Muscle of leg (tissue), 16 donors: ENCODE measurements at places on chromosomes 16 and 17. TPM values are rescaled to one million over a fixed set of nuclear protein-coding genes. Genes with fewer than 3 reads are reported as not detected.
A peak's percentile ranks its signal among the peaks of the same experiment; 100 is the strongest.

DNA sequence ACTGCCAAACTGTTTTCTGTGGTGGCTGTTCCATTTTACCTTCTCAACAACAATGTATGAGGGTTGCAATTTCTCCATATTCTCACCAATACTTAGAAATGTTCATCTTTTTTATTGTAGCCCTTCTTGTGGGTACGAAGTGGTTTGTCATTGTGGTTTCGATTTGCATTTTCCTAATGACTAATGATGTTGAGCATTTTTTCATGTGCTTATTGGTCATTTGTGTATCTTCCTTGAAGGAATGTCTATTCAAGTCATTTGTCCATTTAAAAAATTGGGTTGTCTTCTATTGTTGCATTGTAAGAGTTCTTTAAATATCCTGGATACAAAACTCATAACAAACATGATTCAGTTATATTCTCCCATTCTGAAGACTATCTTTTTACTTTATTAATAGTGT lies 47.5 kb upstream of the CCL2 start:
- DNase-seq: no peak

- peak; percentile 65 for DNase-seq
Observed at GRCh38 chr16:89192956-89193575, 7.3 kb downstream of the SLC22A31 start.

GRCh38 chr17:76585649-76586593 lies at the start of gene ST6GALNAC2:
TSS of gene ST6GALNAC2 (minus strand) at chr17:76585860. CDS start at chr17:76585808, 52 bp downstream.
- peak; percentile 57 for DNase-seq

GRCh38 chr16:83200005-83200779 lies 573.4 kb downstream of the CDH13 start:
- DNase-seq: peak; percentile 6

SLC47A2 gene
- 0.25 TPM for polyA plus RNA-seq

KRTAP4-5 gene
- not detected for polyA plus RNA-seq

CACNG3 gene
- not detected for polyA plus RNA-seq

TBX21 gene
- polyA plus RNA-seq: 0.20 TPM
